GM04504 (cell line): ENCODE measurements at places on chromosomes 2 and 18.

GRCh38 chr2:66456183-66457041 is 21.5 kb downstream of the MEIS1 start:
- DNase-seq: no peak

- no peak for DNase-seq
Observed at GRCh38 chr2:98126061-98126460, 39.1 kb downstream of the VWA3B start.

GRCh38 chr2:239065537-239065936 is 217.7 kb downstream of the TWIST2 start:
- DNase-seq: no peak

DNA sequence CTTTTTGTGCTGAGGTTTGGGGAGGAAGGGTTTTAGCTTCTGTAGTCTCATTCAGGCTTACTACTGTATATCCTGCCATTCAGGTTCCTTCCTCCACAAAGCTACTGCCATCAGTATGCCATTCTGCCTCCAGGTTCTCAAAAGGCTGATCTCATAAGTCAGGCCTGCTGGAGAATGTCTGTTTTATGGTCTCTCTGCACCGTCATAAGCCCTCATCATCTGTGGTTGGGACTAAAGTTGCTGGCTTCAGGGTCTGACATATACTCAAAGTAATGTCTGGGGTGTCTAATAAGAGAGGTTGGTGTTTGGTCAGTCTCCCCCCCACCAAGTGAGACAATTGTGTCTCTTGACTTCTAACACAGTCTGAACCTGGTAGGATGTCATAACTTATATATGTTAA is 36.2 kb upstream of the CCBE1 start:
- peak; percentile 57 for DNase-seq

- DNase-seq: no peak
Observed at GRCh38 chr2:43379494-43379893, 153.1 kb upstream of the ZFP36L2 start.

- DNase-seq: no peak
Observed at GRCh38 chr18:57131782-57132181, 15.1 kb upstream of the BOD1L2 start.

DNA sequence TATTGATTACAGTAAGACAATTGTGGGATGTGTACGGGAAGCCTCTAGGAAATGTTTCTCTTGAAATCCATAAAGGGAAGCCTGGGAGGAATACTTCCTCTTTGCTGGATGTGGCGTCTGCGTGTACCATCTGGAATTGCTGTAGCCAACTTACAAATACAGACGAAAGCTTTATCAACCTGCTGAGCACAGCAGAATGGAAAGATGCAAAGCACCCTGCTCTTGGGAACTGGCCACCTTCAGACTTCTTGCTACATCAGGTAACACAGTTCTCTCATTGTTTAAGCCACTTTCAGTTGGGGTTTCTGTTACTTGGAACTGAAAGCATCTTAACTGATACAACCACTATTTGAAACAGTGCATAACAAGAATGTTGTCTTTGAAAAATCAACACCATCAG is 213.8 kb downstream of the HRH4 start:
- DNase-seq: no peak

GRCh38 chr2:167183931-167184330 is 295.7 kb downstream of the XIRP2 start:
- no peak for DNase-seq

GRCh38 chr2:127100251-127101047 is 6.5 kb downstream of the BIN1 start:
- no peak for DNase-seq

DNA sequence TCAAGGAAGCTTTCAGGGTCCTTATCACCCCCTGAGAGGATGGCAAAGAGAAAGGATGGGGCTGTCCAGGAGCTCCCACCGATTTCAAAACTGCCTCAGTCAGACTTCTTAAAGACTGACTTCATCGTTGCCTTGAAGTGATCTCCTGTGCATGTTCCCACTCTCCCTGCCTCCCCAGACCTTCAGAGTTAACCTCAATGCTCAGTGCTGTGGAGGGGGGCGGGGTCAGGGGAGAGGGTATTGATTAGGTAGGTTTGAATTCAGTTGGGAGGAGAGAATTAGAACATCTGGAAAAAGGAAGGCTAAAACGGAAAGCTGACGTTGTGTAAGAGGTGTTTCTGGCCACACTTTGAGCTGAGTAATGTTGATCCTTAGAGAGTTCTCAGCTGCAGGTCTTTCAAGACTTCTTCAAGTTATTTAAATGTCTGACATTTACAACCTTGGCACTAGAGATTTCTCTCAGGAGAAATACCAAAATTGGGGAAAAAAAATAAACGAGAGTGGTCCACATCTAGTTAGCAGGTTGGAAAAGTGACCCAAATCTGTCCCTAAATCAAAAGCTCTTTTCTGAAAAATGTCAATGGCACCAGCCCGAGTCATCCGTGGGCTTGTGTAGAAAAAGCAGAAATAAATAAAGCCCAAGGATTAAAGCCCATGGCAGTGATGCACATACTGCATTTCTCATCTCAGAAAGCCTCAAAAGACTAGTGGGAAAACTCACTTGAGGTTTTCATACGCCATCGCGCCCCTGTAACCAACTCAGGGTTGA is 134.7 kb upstream of the EPAS1 start:
- no peak for DNase-seq

DNA sequence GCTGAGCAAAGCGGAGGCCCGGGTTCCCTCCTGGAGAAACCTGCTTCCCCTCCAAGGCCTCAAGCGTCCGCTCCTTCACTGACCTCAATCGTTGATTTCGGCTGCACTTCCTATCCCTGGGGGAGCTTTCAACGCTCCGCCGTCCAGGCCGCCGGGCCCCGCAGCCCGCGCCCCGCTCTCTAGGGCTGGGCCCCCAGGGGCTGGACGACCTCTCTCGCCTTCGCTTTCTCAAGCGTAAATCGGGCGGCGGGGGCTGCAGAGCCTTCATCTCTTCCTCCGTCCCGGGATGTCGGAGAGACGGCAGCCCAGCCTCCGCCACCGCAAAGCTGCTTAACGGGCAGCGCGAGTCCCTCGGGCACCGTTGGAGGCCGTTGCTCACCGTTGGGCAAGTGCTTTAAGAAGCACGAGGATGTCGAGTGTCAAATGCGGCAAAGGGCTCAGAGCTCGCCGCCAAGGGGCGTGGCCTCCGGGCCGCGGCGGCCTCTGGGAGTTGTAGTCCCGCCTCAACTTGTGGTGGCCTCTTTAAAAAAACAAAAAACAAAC is 8.5 kb downstream of the HES6 start:
- DNase-seq: no peak

GRCh38 chr2:223952280-223952968 is 4.8 kb upstream of the MRPL44 start:
- DNase-seq: no peak

- DNase-seq: peak; percentile 66
Observed at GRCh38 chr2:73212448-73213176, 1.4 kb upstream of the SMYD5 start.

- DNase-seq: no peak
Observed at GRCh38 chr2:209471037-209471436, 47.2 kb downstream of the MAP2 start.

DNA sequence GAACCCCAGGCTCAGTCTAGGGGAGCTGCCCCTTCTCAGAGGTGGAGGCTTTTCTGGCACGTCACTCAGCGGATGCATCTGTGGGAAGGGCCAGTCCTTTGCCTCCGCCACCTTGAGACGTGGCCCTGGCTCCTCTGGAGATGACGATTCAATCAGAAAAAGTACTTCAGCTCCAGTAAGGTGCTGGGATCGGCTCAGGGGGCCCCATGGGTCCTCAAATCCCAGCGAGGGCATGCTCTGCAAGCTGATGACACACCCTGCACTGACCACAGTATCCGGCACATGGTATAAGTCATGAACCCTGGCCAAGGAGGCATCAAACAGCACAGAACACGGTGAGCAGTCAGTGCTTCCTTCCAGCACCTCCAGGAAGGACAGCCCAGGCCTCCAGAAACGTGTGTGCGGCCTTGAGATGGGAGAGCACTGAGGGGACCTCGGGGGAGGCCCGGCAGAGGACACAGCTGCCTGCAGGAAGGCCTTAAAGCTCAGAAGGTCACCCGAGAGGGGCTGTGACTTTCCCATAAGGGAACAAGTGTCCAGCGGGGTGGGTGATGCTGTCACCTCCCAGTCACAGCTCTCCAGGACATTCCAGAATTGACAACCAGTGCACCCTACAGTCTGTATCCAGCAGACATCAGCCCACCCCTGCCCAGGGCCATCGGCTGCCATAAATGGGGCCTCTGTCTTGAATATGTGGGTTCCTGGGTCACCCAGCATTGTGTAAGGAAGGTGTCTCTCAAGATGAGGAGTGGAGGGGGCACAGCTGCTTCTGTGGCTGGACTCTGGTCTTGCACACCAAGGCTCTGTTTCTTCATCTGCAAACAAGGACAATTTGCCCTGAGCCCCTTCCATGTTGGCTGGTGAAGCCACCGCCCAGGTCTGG is 205.8 kb downstream of the NDUFA10 start:
- no peak for DNase-seq

GRCh38 chr2:100160396-100160795 is 18.0 kb upstream of the AFF3 start:
- DNase-seq: no peak

GRCh38 chr2:171419333-171419732 is 14.5 kb downstream of the METTL8 start:
- DNase-seq: no peak

DNA sequence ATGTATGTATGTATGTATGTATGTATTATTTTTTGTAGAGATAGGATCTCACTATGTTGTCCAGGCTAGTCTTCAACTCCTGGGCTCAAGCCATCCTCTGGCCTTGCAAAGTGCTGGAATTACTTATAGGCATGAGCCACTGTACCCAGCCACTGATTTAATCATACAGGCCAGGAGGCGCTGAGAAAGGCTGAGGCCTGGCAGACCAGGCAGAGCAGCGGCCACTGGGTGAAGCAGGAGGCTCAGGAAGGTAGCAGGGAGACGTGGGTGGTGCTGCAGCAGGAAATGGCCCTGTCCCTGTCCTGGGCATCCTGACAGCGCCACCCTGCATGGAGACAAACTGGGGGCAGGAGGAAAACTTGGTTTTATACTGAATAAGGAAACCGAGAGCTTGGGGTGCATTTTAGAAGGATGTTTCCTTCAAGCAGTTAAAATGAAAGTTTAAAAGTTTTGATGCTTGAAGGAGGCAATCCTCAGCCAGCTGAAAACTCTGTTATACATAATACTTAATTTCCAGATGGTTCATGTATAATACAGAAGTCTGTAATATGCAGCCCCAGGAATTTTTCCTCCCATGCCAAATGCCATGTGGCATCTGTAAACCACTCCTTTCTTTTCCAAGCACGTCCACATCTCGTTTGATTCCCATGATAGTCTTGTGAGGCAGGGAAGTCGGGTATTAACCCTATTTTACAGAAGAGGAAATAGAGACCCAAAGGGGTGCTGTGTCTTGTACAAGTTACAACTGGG is 182.4 kb downstream of the CELF4 start:
- no peak for DNase-seq

DNA sequence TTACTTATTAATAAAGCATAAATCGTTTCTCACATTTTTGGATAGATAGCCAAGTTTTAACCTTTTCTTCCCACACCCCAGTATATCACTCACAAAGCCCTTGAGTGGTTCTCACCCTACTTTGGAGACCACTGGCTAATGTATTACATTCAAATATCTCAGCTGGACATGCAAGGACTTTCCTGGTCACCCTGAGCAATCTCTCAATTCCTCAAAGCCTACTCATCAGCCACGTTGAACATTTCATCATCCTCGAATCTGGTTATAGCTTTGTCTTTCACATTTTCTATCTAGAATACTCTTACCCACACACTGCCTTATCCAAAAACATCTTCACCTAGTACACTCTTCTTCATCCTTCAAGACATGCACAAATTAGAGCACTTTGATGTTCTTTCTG is 71.1 kb upstream of the MAPRE2 start:
- no peak for DNase-seq
